Activated CD4-positive, alpha-beta T cell treated with anti-CD3 and anti-CD28 coated beads, Interleukin-2, amount 50 U/mL, for 48 hours (primary cell): ENCODE measurements at places on chromosomes 6 and 20.
A peak's percentile ranks its signal among the peaks of the same experiment; 100 is the strongest.

GRCh38 chr6:128731249-128732165 is 151.4 kb upstream of the LAMA2 start:
- DNase-seq = no peak

DNA sequence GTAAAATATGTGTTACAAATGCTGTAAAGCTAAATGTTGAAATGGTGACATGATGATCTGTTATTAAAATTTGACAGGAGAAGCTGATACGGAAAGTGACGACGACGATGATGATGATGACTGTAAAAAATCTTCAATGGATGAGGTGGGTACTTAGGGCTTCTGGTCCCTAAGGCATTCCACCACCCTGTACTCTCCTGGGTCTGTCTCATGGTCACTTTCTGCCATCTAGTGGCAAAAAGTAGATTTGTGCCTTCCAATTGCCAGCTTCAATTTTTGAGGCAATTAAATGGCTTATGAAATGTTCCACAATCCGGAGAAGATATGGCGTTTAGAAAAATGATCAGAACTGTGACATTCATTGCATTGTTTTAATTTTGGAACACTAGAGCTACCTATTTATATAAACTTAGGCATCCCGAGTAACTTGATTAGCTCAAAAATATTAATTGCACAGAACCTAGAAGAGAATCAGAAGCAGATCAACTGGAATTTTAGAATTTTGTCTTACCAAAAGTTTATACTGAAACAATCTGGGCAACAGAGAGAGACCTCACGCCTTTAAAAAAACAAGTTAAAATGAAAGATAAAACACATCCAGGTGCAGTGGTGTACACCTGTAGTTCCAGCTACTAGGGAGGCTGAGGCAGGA is 346.5 kb upstream of the PLCB4 start:
- DNase-seq = peak; percentile 11

- no peak for DNase-seq
These were observed 1.1 kb downstream of the FANCE start for GRCh38 chr6:35453236-35453635.

- DNase-seq = no peak
These were observed 6.0 kb downstream of the CCN5 start for GRCh38 chr20:44720997-44721784.

DNA sequence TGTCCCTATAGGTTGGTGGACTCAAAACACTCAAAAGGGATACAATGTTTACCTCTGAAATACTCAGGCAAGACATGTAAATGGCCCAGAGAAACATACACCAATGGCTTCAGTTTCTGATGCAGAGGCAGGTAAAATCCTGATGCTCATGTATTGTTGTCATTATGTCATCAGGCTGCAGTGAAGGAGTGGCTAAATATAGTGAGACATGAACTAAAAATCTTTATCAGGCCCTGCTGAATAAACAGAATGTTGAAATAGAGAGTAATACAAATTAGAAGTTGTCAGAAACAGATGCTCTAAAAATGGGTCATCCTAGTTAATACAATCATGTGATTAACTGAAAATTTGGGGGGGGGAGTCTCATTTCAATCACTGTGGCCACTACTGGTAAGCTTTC is 20.4 kb downstream of the PTPRK start:
- no peak for DNase-seq

- DNase-seq = no peak
These were observed 46.2 kb downstream of the HLA-C start for GRCh38 chr6:31225735-31226134.

GRCh38 chr6:134111062-134111677 is 58.7 kb upstream of the SLC2A12 start:
- DNase-seq = peak; percentile 21
